ENCODE measurements at places on chromosomes 7 and 10.

- DNase-seq: no peak
Measured at GRCh38 chr7:157730614-157731013, 393.8 kb downstream of the DNAJB6 start.

GRCh38 chr7:90604383-90604782, 8.3 kb downstream of the CDK14 start:
- DNase-seq: no peak

DNA sequence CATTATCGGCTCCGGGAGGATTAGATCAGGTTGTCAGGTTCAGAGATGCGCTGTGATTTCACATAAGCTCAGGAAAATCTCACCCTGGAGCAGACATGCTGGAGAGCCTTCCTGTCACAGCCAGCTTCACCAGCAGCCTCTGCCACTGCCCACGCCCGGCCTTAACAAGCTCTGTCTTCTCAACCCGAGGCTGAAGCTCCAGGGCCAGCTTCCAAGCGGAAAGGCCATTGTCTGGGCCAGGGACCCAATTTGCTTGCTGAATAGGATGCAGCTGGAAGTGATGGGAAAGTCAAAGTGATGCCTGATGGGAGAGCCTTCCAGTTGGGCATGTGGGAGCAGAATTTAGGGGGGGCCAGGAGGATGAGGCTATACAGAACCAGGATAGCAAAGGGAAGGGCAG, 36.3 kb downstream of the C10orf105 start:
- no peak for DNase-seq

DNA sequence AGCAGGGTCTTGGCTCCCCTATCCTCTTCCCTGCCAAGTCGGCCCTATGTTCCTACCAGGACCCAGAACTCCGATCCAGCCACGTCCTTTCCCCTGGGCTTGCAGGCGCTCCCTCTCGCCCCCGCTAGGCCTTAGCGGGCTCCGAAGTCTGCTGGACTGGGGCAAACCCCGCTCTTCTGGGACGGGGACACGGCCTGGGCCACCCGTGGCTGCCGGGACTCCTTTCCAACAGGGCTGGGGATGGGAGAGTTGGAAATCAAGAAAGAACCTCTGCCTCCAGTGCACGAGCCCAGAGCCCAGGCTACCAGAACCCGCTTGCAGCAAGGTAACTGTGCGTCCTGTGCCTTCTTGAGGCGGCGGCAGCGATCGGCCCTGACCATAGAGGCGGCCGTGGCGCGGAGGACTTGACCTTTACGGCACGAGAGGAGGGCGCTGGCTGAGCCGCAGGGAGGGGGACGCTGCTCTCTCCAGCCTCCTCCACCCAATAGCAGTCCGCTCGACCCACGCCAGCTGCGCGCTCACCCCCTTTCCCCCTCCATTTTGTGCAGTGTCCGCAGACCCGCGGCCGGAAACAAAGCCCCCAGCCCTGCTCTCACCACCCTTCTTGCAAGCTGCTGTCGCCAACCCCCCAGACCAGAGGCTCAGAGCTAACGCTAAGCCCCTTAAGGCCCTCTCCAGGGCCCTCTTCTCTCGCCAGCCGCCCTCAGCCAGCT, 7.0 kb upstream of the HOXA11 start:
- no peak for DNase-seq

DNA sequence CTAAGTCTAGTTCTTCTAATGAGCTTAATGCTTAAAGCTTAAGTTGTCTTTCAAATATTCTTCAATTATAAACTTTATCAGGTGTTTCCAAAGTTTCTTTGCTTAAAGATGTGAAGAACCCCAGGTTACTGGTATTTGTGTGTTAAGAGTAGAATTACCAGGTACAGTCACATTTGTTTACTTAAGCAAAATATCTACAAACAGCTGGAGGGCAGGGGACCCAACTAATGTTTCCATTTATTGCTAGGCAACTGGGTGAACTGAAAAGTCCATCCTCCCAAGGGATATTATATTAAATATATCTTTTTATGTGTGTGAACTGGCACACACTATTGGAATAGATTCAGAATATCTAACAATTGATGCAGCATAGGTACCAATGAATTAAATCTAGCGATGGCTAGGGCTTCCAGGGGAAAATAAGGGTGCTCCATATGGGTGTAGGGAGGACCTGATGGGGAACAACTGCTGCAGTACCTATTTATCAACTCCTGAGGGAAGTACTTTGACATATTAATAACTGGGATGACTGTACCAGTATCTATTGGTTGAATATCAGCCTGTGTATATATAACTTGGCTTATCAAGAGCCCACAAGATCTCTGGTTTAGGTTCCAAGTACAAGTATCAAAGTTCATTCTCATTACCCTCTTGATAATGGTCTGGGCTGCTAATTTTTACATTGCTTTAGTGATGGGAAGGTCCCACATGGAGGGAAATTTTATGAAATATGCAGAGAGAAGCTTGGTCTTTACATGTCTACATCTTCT, 10.3 kb upstream of the AGR3 start:
- DNase-seq: no peak

DNA sequence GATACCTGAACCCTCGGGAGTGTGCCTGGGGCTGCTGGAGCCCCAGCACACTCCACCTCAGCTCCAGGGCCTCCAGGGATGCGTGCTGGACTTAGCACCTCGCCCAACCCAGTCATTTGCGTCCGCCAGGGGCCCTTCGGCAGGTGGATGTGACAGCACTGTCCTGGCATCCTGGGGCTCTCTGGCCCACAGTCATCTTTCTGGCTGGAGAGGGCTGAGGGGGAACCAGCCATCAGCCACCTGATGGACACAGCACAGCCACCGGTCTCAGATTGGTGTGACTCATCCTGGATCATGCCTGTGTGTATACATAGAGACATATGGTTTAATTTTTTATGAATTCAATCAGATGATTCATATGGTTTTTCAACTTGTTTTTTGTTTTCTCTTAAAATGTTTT, 11.1 kb downstream of the ZNF775 start:
- DNase-seq: no peak

DNA sequence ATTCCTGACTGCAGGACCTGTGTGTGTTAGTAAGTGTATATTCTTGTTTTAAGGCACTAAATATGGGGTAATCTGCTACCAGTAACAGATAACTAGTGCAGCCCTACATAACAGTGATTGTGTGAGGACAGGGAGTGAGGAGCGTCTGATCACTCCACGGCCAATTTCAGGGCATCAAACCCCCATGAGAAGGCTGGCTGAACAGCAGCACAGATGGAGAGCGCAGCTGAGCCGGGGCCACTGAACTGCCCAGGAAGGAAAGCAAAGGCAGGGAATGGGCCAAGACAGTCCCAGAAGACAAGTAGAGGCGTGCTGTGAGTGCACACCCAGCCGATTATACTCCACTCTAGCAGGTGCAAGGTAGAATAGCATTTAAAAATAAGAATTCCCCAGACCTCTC, 157.1 kb upstream of the CHST15 start:
- DNase-seq: no peak

DNA sequence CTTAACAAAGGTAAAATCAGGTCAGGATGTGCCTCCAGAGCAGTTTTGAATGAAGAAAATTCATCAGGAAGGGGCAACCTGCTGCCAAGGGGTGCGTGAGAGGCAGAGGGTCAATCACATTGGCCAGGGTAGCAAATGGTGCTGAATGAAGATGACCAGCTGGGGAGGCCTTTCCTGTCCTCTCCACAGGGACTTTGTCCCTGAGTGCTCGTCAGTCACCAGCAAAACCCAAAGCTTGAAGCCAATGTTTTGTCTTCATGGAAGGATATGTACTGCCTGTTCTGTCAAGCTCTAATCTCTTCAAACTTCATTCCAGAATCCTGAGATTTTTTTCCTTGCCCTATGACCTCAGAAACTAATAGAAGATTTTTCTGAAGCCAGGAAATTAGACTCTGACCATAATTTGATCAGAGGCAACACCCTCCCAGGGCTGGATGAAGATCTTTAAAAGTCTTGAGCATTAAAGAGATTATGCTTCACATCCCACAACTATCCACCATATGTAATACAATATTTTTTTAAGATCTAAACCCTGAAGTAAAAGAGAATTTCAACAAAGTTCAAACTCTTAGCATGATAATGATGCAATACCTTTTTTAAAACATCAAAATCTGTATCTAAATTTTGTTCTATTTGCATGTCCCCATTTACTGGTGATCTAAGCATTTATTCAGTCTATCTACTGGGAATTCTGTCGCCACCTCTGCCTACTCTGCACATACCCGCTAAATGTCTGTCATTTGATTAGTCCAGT, 243.0 kb downstream of the SNX13 start:
- no peak for DNase-seq

GRCh38 chr10:14652067-14652466, 122.6 kb downstream of the FAM107B start:
- no peak for DNase-seq

GRCh38 chr7:117124591-117125220, 171.4 kb downstream of the ST7 start:
- peak; percentile 82 for DNase-seq

DNA sequence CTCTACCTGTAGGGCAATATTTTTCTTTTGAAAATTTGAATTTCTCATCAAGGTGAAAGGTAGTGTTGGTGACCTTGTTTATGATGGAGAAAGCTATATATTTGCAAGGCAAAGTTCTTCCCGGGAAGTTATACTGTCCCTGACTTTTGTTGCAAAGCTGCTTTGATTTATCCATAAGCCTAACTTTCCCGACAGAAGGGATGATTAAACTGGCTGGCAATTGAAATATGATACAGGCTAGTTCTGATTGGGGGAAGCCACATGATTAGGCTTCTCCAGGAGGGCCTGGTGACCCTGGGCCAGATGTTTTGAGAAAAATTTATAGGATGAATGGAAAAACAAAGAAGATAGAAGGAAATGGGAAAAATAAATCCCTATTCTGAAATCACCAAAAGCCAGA, 215.5 kb downstream of the ACTR3B start:
- DNase-seq: no peak

DNA sequence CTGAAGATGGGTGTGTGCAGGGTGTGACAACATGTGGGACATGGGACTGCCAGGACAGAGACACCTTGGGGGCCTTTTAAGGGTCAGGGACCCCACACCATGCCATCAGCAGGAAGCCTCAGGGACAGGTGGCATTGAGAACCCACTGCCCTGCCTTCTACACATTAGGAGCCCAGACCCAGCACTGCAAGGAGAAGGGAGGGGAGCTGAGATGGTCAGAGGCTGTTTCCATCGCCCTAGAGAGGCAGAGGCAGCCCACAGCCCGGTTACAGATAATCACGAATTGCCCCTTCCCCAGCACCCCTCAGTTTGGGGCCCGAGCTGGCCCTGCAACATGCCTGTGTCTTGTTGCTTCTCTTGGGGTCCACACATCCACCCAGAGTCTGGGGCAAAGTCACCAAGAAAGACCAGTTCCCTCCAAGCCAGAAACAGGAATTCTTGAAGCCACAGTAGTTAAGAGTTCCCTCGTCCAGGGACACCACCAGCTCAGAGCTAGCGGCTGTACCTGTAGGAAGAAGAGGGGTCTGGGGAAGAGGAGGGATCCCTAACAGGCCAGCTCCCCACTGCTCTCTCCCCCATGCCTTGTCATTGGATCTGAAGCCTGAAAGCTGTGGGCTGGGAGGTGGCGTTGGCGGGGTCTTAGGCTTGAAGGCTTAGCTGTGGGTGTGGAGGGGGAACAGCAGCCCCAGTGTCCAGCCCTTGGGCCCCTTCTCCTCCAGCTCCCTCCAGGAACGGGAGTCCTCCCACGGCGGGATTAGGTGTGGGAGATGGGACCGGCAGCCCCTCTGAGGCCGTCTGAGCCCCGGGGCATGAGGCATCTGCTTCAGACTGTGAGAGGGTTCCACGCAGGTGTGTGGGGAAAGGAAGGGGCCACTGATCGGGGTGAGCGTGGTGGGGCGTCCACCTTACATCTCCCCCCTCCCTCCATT, 44.8 kb upstream of the ELFN1 start:
- DNase-seq: no peak

- DNase-seq: no peak
Measured at GRCh38 chr7:117036053-117036669, 82.9 kb downstream of the ST7 start.

DNA sequence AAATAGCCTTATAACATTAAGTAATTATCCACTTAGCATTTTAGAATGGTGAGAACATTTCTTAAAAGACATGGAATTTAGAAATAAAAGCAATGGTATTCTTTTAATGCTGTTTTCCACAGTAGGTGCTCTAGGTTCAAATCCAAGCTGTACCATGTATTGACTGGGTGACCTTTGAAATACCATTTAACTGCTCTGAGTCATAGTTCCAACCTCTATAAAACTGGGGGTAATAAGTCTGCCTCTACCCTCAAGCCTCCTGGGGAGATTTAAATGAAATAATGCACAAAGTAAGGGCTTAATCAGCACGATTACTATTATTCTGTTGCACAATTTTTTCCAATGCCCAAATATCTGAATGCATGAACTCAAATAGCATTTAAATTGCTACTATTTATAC, 236.4 kb upstream of the CCDC6 start:
- no peak for DNase-seq

DNA sequence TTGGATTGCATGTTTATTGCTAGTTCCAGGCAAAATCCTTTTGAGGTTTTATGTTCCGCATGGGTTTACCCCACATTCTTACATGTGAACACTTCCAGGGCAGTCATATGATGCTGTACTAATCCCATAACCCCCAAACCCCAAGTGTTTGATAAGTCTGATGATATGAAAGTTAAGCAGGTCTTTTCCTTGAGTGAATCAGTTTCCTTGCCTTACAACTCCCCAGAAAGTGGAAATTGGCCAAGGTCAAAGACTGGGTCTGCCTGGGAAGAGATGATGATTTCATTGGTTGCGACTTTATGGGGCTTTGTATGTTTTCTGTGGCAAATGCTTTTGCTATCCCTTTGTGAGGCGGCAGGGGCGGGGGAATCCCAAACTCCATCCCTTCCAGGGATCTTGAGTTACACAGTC, 24.7 kb downstream of the AFAP1L2 start:
- no peak for DNase-seq

GRCh38 chr7:64551375-64552142, 11.3 kb downstream of the ZNF680 start:
- DNase-seq: no peak

DNA sequence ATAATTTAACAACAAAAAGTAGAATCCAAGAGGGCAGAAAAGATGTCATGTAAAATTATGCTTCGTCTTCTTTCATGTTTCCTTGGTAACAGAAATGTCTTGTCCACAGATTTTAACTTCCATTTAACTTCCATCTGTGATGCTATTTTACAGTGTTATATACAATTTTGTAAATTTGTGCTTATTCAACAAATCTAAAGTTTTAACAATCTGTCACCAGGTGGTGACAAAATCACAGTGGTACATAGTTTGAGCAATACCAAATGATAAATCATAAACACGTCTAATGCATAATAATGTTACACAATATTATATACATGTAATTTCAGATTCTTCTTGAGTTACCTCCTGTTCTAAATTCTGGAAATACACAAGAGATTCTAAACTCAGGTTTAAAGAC, 784.4 kb upstream of the CELF2 start:
- DNase-seq: no peak

Data from NCI-H774 (cell line).